ENCODE measurements at places on chromosomes 1 and 21.

DNA sequence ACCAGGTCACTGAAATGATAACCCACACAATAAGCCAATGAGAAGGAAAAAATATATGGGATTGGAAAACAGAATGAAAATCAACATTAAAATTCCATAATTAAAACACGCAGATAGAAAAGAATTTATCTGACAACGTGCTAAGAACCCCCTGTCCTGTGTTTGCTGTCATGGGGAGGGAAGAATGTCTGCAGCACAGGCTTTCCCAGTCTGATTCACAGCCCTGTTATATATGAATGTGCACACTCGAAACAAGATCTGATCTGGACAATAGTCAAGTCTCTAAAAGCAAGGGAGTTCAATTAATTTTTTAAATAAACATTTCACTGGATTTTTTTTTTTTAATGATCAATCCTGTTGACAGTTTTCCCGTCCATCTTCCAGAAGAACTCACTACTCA lies 220.0 kb downstream of the RERE start:
- no peak for DNase-seq

DNA sequence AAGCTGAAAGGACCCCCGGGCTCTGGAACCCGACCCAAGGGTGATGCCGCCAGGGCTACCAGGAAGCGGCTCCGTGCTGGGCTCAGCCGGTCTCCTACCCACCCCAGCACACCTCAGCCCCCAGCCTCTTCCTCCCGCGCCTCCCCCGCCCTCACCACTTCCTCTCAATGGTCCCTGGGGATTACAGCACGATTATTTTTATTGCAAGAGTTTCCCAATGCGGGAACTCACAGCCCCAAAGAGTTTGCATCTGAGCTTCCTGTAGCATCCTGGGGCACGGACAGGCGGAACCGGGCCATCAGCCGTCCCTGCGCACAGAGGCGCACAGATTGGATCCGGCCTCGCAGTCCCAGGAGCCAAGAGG lies 8.7 kb upstream of the SLX9 start:
- no peak for DNase-seq

DNA sequence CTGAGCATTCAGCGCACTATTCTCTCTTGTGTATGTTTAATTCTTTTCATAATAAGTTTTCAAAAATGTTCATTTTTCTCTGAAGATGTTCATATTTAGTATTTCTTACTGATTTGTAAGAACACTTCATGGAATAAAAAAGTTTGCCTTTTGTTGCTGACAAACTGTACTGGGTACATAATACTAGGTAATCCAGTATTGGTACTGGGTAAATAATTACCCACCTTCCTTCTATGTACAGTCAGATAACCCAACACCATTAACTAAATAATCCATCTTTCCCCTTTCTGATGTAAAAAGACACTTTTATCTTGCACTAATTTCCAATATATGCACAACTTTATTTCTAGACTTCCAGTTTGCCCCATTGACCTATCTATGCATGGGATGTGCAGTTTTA lies 23.9 kb downstream of the APP start:
- DNase-seq: no peak

GRCh38 chr1:190373705-190374336 lies 103.8 kb downstream of the BRINP3 start:
- no peak for DNase-seq

DNA sequence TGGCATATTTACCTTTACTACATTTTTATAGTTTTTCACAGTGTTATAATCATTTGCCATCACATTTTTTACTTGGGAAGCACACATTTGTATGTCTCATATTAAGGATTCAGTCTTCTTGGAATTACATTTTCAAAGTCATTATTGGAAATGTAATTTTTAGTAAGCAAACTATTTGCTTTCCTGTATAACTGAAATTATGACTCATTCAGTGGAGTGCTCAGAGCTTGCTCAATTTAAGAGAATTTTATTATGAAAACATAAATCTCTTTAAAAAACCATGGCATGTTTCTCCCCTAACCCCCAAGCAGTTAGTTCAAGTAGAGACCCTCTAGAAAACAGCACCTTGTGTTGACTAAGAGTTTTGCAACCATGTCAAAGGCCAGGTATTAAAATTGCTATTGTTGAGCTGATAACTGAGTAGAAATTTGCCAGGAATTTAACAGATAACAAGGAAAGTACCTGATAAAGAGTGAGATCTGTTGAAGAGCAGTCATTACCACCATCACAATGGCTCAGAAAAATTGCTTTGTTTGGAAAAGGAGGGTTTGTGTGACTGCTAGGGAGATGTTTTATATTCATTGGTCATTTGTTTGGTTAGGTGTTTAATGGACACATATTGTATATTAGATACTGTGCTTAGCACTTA lies 105.9 kb downstream of the KCNK2 start:
- DNase-seq: no peak

- DNase-seq: no peak
These were observed 59.5 kb downstream of the TRABD2B start for GRCh38 chr1:47937586-47938254.

GRCh38 chr1:4315202-4315601 lies 339.2 kb upstream of the AJAP1 start:
- DNase-seq: no peak

GRCh38 chr1:160007577-160008200 lies 24.1 kb downstream of the PIGM start:
- no peak for DNase-seq

Data from GM04503 (cell line).